ENCODE measurements at places on chromosomes 5 and 9.

GRCh38 chr9:6584881-6585597 is 60.5 kb downstream of the GLDC start:
- peak; percentile 60 for DNase-seq

DNA sequence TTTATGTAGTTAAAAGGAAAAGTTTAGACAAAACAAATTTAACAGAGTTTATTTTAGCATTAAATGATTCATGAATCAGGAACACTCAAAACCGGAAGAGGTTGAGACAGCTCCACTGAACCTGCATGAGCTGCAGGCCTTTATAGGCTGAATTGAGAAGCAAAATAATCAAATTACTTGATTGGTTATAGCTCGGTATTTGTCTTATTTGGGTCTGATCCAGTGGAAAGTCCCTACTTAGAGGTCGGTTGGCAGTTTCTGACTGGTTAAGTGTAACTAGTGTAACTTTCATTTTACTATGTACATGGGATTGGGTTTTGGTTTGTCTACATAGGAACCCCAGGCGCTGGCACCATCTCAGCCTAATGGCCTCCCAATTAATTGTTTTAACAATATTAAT is 74.1 kb upstream of the PIK3R1 start:
- no peak for DNase-seq

- DNase-seq: peak; percentile 39
Observed at GRCh38 chr9:88722753-88723152, 187.8 kb downstream of the NXNL2 start.

GRCh38 chr5:82406205-82406773 is 128.1 kb upstream of the RPS23 start:
- no peak for DNase-seq

- no peak for DNase-seq
Observed at GRCh38 chr9:112371060-112371459, 8.8 kb upstream of the HSDL2 start.

Measured in cardiac muscle cell (in vitro differentiated cells and primary cell).